ENCODE measurements at places on chromosomes 12 and 14.

- no peak for DNase-seq
Observed at GRCh38 chr12:12008931-12009611, 61.7 kb upstream of the BCL2L14 start.

- DNase-seq = no peak
Observed at GRCh38 chr12:121009741-121010140, 6.5 kb downstream of the C12orf43 start.

- no peak for DNase-seq
Observed at GRCh38 chr14:83355609-83356008, 1822.0 kb upstream of the SEL1L start.

DNA sequence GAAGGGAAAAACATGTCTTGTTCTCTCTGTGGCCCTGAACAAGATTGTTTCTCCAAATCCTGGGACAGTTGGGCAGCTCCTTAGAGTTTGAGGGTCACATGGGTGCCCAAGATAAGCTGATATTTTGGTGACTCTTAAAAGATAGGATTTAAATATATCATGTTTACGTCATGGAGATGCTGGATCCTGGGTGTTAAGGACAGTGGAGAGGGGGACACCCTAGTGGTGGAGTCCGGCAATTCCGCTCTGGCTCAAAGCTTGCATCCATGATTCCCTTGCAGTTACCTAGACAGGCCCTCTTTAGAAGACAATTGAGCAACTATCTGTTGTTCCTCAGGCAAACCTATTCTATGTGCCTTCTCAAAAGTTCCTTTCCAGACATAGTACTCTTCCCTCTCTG, 101.8 kb downstream of the CMKLR1 start:
- no peak for DNase-seq

DNA sequence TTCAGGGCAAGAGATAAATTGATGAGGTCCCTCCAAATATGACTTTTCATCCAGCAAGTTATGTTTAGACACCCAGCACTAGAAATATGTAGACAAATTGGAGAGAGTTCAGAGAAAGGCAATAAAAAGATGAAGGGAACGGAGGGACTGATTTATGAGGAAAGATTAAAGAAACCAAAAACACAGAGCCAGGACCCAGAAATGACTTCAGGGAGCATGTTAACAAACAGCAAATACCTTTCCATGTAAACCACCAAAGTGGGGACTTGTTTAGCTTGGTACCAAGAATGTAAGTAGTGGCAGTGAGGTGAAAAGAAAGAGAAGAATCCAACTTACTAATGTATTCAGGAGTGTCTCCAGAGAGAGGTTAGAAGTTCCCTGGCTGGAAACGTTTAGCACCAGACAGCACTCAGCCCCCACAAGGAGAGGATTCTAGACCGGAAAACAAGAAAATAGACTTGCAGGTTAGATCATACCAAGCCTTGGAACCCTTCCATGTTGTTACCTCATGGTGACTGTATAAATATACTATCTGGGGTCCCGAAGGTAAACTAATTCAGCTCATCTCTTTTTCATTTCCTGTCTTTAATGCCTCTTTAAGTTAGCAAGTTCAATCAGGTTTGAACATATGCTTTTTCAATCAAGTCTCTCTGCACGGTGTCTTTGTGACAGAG, 79.2 kb downstream of the TBC1D30 start:
- no peak for DNase-seq

DNA sequence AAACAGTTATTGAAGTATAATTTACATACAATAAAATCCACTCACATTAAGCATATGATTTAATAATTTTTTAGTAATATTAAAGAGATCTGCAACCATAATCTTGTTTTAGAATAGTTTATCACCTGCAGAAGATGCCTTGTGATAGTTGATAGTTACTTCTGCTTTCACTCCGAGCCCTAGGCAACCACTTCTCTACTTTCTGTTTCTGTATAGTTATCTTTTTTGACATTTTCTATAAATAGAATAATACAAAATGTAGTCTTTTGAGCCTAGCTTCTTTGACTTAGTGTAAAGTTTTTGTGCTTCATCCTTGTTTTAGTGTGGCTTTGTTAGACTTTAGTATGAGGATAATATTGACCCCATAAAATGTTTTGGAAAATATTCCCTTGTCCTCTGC, 111.0 kb downstream of the MNAT1 start:
- no peak for DNase-seq

Data from AG09309 (cell line).